Aorta (tissue), 5 donors: ENCODE measurements at places on chromosomes 12 and 14. TPM values are rescaled to one million over a fixed set of nuclear protein-coding genes. Genes with fewer than 3 reads are reported as not detected.

LTBR gene
- 103 TPM for total RNA-seq

RPGRIP1 gene
- total RNA-seq, result 0.39 TPM

KRT79 gene
- not detected for total RNA-seq

GLS2 gene
- total RNA-seq, result 1.5 TPM

STON2 gene
- total RNA-seq, result 10.4 TPM

RFC5 gene
- 5.7 TPM for total RNA-seq

CCDC175 gene
- total RNA-seq, result 0.71 TPM

KLRK1 gene
- total RNA-seq, result 3.5 TPM

THTPA gene
- total RNA-seq, result 13.7 TPM

PLEKHH1 gene
- total RNA-seq, result 3.9 TPM

SIRT4 gene
- 1.6 TPM for total RNA-seq

ALDH1L2 gene
- 17.2 TPM for total RNA-seq

RNF212B gene
- total RNA-seq, result not detected

RTN1 gene
- 17.8 TPM for total RNA-seq

- no peak for DNase-seq
Measured at GRCh38 chr12:112035219-112035785, 22.1 kb downstream of the ERP29 start.

- DNase-seq, result no peak
Measured at GRCh38 chr14:64416348-64416932, 28.3 kb downstream of the MTHFD1 start.

- no peak for DNase-seq
Measured at GRCh38 chr12:52245962-52246569, 13.0 kb downstream of the KRT7 start.

- no peak for DNase-seq
Measured at GRCh38 chr12:11767798-11768197, 118.3 kb downstream of the ETV6 start.

DNA sequence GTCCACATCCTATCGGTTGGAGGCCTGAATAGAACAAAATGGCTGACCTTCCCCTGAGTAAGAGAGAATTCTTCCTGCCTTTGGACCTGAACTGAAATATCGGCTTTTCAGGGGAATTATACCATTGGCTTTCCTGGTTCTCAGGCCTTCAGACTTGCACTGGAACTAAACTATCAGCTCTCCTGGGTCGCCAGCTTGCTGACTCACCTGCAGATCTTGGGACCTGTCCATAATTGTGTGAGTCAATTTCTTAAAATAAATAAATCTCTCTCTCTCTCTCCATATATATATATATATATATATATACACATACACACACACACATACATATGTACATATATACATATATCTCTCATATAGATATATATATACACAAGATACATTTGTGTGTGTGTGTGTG, 41.6 kb downstream of the KCNK10 start:
- no peak for DNase-seq

DNA sequence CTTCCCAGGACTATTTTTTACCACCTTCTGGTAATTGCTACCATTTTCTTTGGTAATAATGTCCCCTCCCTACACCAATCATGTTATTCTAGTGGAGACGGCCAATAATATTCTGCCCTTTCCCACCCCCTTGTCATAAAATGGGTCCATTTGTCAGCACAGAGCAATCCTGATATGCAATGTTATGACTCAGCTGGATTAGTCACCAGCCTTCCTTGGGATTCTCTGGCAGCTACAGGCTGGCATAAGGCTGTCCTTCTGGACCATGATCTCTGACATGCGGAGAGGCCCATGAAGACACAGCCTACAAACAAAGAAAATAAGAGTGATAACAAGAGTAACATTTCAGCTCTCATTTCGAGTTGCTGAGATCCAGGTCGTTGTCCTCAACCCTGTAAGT, 222.0 kb upstream of the CPNE8 start:
- DNase-seq, result no peak

DNA sequence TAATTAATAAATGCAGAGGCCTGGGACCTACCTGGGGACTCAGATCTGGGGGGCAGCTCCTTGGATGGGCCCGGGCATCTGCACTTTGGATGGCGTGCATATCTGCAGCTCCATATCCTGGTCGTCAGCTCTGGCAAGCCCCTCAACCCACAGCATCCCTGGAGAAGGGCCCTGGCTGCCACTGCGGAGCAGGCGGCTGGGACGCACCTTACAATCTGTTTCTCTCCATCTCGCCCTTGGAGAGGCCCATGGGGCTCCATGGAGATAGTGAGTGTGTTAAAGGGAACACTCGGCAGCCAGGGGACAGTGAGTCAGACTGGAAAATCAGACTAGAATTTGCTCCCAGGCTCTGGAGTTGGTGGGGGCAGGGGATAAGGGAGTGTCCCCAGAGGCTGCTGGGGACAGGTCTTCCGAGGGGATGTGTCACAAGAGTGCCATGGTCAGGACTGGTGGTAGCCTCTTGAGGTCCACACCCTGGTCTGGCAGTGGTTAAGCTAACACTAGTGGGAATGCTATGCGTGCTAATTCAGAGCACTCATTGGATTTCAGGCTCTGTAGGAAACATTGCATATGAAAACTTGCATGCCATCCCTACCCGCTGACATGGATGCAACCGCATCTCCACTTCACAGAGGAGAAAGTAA, 21.5 kb downstream of the RFLNA start:
- DNase-seq, result no peak

DNA sequence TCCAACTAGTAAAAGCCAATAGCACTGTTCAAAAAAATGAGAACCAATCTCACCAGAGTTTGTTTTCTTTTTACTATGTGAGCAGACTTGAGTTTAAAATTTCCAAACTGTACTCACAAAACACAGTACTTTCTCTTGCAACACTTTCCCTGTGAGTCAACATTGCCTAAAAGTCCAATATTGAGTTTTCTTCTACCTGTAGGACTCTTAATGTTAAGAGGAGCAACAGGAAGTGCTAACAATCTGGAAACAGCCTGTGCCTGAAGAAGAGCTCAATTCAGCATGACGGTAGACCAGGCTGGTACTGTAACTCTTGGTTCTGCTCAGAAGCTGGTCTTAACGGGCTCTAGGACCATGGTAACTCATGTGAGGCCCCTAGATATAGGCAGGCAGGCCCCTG, 144.3 kb downstream of the MED13L start:
- no peak for DNase-seq

DNA sequence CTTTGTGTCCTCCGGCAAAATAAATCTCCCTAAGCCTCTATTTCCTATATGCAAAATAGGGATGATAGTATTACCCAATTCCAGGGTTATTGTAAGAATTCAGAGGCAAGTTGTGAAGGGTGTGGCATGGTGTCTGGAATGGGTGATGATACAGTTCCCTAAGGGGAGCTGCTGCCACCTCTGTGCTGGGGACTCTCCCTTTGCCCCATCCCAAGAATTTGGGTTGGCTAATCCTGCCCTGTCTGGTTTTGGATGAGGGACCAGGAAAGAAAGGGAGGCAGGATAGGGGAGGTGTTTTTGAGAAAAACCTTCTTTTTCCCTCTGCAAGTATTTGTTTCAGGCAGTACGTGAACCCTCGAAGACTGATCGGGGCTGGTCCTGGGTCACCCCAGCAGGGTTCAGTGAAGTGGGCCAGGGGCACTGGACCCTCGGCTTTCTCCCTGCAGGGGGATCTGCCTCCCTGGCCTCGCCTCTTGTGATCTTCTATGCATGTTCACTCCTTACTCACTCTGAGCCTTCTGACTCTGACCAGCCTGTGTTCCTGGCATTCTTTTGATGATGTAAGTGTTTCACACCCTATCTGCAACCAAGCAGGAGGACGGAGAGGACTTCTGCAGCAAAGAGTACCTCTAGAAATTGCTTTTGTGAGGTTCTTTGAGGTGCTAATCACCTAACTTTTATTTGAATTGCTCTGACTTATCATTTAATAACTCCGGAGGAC, 60.8 kb downstream of the RASSF3 start:
- no peak for DNase-seq

DNA sequence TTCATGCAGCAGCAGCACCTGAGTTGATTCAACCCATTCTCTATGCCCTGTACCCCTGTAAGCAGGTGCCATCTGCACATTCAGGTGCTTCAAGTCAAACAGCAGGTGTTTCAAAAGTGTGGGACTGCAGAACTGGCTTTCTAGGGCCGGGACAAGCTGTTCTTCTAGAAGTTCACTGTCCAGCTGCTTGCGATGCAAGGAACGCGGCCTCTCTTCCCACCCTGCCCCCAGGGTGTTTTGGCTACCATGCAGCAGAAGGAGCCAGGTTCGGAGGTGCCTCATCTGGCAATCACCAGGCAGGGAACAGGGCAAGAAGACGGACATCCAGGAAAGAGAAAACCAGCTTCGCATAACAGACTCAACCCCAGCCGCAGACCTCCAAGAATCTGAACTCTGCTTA, 35.2 kb downstream of the TMEM132D start:
- DNase-seq, result no peak

DNA sequence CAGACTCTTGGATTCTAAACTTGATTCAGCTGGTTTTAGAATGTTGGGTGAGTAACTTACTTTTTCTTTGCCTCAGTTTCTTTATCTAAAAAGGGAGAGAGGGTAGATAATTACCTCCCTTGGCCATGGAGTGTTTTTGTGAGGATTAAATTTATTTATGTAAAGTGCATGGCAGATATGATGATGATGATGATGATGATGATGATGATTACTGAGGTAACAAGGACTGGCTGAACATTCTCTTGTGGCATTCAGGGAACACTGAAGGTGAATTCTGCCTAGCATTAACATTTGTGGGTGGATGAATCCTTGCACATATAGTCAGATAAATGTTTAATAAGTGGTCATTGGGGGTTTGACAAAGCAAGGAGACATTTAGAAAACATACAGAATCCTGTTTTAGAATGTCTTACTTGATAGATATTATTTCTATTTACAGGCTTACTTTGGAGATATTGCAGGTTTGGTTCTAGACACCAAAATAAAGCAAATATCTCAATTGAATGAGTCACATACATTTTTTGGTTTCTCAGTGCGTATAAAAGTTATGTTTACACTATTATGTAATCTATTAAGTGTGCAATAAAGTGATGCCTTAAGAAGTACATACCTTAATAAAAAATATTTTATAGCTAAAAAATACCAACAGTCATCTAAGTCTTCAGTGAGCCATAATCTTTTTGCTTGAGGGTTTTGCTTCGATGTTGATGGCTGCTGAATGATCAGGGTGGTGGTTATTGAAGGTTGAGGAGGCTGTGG, 123.2 kb downstream of the SNAPC1 start:
- DNase-seq, result no peak

GRCh38 chr12:62575036-62575435, 108.4 kb downstream of the MON2 start:
- no peak for DNase-seq

DNA sequence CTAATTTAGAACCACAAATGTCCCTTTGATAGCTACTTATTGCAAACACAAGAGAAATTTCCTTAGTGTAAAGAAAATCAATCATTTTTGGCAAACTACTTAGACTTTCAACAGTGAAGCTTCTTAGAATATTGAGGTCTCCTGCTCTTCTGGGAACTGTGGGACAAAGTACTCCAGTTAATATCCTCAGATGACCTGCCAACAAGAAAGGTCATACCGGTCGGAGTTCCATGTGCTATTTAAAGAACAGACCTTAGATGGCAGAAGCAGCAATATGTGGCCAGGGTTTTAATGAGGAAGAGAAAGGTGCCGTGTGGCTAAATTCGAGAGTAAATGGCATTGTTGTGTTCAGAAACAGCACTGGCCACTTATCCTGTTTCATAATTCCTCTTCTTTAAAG, 114.7 kb upstream of the AMIGO2 start:
- DNase-seq, result no peak

GRCh38 chr12:132827763-132828703, 636 bp downstream of the GOLGA3 start:
- no peak for DNase-seq

DNA sequence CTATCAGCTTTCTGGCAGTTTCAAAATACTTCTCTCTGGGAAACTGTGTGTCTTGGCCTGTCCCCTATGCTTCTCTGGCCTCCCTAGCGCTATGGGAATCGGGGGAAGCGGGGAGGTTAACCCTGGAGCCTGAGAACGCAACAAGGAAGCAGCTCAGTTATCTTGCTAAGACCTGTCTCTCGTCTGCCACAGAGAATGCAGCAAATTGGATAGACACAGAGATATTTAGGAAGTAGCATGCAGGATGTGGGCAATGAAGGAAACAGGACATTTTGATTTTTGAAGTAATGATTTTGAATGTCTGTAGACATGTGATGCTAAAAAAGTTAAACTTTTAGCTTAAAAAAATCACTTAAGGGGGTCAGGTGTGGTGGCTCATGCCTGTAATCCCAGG, 6.6 kb upstream of the CALCOCO1 start:
- DNase-seq, result no peak

DNA sequence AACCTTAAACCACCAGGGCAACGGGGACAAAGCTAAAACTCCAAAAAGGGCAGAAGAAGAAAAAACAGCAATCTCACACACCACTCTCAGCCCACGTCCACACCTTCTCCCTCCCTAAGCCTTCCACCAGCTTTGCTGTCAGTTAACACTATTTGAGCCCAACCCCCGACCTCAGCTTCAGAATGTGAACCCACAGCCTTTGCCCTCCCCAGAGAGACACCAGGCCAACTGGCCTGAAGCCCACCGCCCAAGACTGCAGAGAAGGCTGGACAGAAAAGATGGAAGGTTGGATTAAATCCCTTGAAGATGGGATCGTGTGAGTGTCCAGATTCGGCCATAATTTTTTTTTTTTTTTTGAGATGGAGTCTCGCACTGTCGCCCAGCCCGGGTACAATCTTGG, 22.4 kb downstream of the IRF2BPL start:
- DNase-seq, result no peak

- DNase-seq, result no peak
Measured at GRCh38 chr12:108144080-108144479, 15.0 kb downstream of the WSCD2 start.

DNA sequence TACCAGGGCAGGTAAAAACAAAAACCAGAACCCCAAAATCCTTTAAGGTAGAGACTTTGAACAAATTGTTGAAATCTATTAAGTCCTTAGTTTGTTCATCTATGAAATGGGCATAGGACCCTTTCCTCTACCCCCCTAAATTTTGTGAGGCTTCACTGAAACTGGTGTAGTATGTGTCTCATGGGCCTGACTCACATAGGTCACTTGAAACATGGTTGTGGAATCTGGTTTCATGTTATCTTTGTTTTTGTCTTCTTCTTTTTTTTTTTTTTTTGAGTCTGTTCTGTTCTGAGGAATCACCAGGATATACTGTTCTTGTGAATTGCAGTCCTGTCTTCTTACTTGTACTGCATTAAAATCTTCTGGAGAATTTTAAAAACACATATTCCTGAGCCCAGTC, 202.2 kb downstream of the KTN1 start:
- no peak for DNase-seq

DNA sequence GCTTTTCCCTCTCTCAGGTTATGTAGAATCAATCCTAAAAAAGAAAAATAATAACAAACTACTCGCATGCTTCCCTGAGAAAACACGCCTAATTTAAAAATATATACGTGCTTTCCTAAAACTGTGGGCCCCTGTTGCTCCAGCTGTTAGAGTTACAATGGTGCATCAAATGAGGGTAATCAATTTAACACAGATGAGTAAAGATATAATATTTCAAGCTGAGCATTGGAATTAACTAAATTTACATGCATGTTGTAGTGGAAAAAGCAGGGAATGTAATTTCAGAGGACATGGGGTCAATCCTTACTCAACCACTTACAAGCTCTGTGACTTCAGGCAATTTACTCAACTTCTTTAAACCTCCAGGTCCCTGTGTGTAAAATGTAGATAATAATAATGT, 22.4 kb upstream of the LGR5 start:
- DNase-seq, result no peak

- DNase-seq, result no peak
Measured at GRCh38 chr12:1890810-1891209, 27.6 kb downstream of the CACNA2D4 start.
